ENCODE measurements at places on chromosomes 3 and 15. TPM values are rescaled to one million over a fixed set of nuclear protein-coding genes. Genes with fewer than 3 reads are reported as not detected.

DNA sequence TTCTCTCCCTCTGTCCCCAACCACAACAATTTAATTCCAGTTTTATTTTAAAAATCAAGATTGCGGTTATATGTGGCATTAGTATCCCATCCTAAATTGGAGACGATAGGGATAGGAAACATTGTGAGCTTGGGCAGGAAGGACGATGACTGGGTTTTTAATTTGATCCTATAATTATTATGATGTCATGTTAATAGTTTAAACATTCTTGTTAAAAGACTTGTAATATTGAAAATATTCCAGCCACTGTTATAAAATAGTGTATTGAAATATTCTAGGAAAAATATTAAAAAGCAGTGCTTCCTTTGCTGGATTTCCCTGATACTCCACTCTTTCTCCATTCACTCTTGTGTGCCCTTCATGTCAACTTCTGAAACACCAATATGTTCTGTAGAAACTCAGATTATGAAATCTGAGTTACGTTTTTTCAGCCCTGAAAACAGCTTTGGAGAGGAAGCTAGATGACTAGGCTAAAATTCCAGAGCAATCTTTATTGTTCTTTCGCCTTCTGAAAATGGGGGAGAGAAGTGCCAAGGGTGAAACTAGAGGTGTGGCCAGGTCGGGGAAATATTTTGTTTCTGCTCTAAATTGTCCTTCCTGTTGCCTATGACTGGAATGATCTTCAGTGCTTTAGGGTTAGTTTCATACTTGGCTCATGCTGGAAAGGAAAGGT is 46.1 kb upstream of the MAP3K13 start:
- H3K36me3 ChIP-seq = no peaks in the 10 kb centered on the region
- H3K4me3 ChIP-seq = no peak overlapping the region
- DNase-seq = no peak
- no peaks in the 10 kb centered on the region for H3K4me1 ChIP-seq
- H3K27me3 ChIP-seq = no peaks in the 10 kb centered on the region

DNA sequence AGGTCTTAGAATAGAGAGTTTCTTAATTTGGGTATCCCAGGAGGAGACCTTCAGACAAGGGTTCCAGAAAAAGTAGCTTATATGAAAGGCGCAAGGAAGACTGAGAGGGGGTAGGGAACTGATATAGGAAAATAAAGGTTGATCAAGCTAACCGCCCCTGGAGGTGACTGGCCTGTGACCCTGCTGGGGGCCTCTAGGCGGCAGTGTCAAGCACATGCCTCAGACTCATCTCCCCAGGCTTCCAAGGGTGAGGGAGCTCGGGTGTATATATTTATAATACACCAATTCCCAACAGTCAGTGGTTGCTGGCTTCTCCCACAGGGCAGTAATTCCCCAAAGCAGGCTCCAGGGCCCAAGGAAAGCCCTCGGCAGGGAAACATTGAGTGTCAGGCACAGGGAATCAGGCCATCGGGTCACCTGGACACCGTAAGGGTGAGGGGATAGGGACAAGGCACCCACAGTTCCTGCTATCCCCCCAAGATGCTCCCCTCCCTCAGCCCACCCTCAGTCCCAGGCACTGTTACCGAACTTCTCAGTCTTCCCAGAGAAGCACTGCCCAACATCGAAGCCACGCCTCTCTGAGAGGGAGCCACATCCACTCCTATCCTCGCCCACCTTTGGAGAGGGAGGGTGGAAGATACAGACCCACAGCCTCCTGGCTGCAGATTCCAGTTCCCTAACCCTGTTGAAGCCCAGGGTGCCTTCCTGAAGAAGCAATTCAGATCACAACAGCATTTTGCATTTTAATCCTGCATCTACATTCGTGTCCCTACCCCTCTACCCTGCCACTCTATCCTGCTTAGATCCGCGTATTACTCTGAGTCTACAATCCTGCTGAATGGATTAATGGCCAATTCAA is 19.5 kb upstream of the CAV3 start:
- no peak overlapping the region for H3K27ac ChIP-seq
- H3K27me3 ChIP-seq = peaks cover 10% of the 10 kb centered on the region
- no peaks in the 10 kb centered on the region for H3K36me3 ChIP-seq
- peaks cover 8% of the 10 kb centered on the region for H3K4me1 ChIP-seq

- no peaks in the 10 kb centered on the region for H3K4me1 ChIP-seq
- no peak for DNase-seq
- no peak overlapping the region for H3K4me3 ChIP-seq
- no peak overlapping the region for H3K27ac ChIP-seq
These were observed 16.9 kb upstream of the CLDN1 start for GRCh38 chr3:190339130-190339529.

Gene TGM4
- polyA plus RNA-seq = 0.23 TPM

DNA sequence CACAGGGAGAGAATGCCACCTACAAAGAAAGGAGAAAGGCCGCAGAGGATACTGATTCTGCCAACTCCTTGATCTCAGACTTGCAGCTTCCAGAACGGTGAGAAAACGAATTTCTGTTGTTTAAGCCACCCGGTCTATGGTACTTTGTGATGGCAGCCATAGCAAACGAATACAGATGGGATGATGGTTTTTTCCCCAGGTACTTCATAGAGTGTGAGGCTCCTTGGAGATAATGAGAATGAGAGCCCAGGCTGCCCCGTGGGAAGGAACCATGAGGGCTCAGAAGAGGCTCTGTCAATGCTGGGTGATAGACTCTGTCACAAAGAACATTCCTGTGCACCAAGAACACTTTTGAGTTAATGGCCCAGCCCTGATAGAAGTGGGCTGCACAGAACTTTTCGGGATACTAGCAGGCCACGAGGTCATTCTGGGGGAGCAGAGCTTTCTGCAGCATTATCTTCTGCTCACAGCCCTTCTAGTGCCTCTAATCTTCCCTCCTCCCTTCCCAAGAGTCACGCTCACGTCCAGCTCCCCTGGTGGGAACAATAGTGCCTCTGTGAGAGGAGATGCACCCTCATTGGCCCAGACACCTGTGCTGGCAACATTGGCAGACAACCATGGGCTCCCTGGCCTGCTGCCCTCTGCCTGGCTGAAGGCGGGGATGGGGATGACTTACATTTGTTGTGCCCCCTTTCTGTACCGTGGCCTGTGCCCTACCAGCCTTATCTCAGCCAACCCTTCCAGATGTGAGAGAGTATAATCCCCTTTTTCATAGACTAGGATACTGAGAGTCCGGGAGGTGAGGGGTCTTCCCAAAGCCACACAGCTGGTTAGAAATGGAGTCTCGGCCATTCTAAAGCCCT is 5.2 kb upstream of the RLBP1 start:
- DNase-seq = no peak
- H3K27ac ChIP-seq = no peak overlapping the region
- no peaks in the 10 kb centered on the region for H3K4me1 ChIP-seq
- H3K36me3 ChIP-seq = no peaks in the 10 kb centered on the region
- H3K27me3 ChIP-seq = peaks cover 31% of the 10 kb centered on the region
- no peak overlapping the region for H3K4me3 ChIP-seq

DNA sequence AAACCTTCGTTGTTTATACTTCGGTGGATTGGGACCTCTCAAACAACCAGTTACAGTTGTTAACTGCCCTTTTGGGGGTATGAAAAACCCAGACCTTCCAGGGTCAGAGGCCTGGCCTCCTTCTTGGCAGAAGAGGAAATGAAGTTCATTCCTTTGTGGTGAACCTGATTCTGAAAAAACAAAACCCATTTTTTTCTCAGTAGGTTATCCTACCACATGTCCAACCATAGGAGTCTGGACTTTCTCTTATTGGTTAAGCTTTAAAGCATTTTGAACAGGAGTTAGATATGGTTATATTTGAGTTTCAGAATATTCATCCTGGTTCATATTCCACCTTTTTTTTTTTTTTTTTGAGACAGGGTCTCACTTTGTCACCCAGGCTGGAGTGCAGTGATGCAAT is 7.2 kb upstream of the LACTB start:
- H3K27ac ChIP-seq = no peak overlapping the region
- no peak overlapping the region for H3K4me3 ChIP-seq
- no peak for DNase-seq

DNA sequence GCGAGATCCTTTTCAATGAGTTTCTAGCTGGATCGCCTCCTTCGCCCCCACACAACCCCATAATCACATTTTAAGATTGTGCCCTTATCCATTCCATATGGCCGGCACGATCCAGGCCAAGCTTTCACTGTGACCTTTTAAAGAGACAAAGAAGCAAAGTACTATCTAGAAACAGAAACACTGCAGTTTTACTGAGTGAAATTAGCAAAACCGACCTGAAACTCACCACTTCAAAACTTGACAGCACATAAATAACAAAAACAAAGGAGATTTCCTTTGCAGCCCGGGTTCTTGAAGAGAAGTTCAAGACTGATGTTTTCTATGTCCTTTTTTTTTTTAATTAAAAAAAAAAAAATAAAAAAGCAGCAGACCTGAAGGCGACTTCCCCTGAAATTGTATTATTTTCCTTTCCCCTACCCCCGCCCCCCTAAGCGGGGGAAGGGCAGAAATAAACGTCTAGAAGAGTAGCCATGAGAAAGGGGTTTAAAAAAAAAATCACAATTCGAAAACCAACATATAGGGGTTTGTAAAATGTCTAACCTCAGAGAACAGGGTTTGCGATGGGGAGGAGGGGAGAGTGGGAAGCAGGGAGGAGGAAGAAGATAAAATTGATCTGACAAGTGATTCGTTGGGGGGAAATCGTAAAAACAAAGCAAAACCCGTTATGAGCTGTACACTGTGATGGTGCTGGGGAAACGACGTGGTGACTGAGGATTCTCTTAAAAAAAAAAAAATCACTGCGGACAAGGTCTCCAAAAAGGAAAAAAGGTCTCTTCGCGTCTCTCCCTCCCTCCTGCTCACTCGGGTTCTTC is 1.5 kb downstream of the SATB1 start:
- peak overlapping the region; percentile 95 for H3K27ac ChIP-seq
- peak overlapping the region; percentile 99 for H3K4me3 ChIP-seq
- peaks cover 2% of the 10 kb centered on the region for H3K36me3 ChIP-seq

DNA sequence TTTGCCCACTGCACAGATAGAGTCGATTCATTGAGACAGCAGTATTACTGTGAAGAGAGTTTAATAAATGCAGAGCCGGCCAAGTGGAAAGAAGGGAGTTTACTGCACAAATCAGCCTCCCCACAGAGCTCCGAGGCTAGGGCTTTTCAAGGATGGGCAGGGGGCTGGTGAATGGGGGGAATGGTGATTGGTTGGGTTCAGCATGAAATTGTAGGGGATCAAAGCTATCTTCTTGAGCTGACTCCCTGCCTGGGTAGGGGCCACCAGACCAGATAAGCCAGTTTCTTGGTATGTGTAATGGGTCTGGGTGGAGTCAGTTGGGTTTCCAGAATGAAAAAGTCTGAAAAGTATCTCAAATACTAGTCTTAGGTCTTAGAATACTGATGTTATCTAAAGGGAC is 66.6 kb downstream of the SYNPR start:
- H3K27ac ChIP-seq = no peak overlapping the region
- no peaks in the 10 kb centered on the region for H3K4me1 ChIP-seq
- DNase-seq = no peak
- H3K4me3 ChIP-seq = no peak overlapping the region

DNA sequence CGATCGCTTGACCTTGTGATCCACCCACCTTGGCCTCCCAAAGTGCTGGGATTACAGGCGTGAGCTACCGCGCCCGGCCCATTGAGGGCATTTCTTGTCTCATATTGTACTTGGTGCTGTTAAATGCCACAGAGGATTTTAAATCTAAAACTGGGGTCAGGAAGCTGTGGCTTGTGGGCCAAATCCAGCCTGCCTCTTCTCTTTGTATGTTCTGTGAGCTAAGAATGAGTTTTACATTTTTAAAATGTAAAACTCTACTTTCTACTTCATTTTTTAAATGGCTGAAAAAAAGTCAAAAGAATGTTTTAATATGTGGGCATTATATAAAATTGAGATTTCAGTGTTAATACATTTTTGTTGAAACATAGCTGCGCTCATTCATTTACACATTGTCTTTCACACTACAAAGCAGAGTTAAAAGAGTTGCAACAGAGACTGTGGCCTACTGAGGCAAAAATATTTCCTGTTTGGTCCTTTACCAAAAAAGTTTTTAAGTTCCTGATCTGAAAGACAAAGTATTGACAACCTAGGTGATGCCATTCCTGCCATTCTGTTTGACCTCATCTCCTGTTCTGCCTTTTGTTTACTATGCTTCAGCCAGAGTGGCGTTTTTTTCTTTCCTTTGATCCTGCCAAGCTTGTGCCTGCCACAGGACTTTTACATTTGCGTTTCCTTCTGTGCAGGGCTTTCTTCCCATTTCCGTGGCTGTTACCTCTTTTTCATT is 50.4 kb downstream of the PDCD6IP start:
- H3K36me3 ChIP-seq = peaks cover 14% of the 10 kb centered on the region
- peaks cover 4% of the 10 kb centered on the region for H3K4me1 ChIP-seq
- H3K27ac ChIP-seq = peak overlapping the region; percentile 51
- no peak for DNase-seq
- no peak overlapping the region for H3K4me3 ChIP-seq
- H3K27me3 ChIP-seq = no peaks in the 10 kb centered on the region

Gene BTLA
- polyA plus RNA-seq = 148 TPM

Gene MAPKAPK3
- 18.8 TPM for polyA plus RNA-seq

- no peak overlapping the region for H3K4me3 ChIP-seq
- DNase-seq = no peak
- peaks cover 8% of the 10 kb centered on the region for H3K36me3 ChIP-seq
- no peak overlapping the region for H3K27ac ChIP-seq
- peaks cover 29% of the 10 kb centered on the region for H3K4me1 ChIP-seq
These were observed 99.4 kb upstream of the UBE2E2 start for GRCh38 chr3:23103764-23104163.

DNA sequence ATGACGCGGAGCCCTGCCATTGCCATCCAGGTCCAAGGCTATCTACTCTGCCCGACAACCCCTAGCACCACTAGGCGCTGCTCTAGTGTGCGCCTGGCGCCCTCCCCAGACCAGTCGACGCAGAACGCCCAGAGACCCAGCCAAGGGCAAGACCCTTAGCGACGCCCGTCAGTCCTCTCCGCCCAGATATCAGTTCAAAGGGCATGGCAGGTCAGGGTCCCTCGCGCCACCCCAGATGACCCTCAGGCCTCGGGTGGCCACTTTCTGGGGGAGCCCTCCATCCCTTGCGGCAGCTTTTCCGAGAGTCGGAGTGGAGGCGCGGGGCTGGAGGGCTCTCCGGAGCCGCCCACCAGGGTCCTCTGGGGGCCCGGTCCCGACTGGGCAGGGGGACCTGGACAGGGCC is 371 bp upstream of the CLSTN2 start:
- peak overlapping the region; percentile 66 for H3K4me3 ChIP-seq
- DNase-seq = no peak
- peaks cover 14% of the 10 kb centered on the region for H3K4me1 ChIP-seq
- no peak overlapping the region for H3K27ac ChIP-seq
- no peaks in the 10 kb centered on the region for H3K36me3 ChIP-seq
- peaks cover 69% of the 10 kb centered on the region for H3K27me3 ChIP-seq

GRCh38 chr3:102529452-102529851 is 94.6 kb downstream of the ZPLD1 start:
- H3K4me3 ChIP-seq = no peak overlapping the region
- H3K36me3 ChIP-seq = no peaks in the 10 kb centered on the region
- peaks cover 11% of the 10 kb centered on the region for H3K4me1 ChIP-seq
- no peak overlapping the region for H3K27ac ChIP-seq
- H3K27me3 ChIP-seq = peaks cover 4% of the 10 kb centered on the region

Gene TMEM266
- polyA plus RNA-seq = 0.14 TPM

Gene SLC12A1
- polyA plus RNA-seq = not detected

Gene ATP13A5
- not detected for polyA plus RNA-seq

Gene C3orf70
- polyA plus RNA-seq = not detected

Gene GPR176
- polyA plus RNA-seq = 0.15 TPM

Gene CCDC33
- not detected for polyA plus RNA-seq
